Activated CD4-positive, alpha-beta memory T cell treated with anti-CD3 and anti-CD28 coated beads for 36 hours (primary cell): ENCODE measurements at places on chromosomes 3 and 15.

DNA sequence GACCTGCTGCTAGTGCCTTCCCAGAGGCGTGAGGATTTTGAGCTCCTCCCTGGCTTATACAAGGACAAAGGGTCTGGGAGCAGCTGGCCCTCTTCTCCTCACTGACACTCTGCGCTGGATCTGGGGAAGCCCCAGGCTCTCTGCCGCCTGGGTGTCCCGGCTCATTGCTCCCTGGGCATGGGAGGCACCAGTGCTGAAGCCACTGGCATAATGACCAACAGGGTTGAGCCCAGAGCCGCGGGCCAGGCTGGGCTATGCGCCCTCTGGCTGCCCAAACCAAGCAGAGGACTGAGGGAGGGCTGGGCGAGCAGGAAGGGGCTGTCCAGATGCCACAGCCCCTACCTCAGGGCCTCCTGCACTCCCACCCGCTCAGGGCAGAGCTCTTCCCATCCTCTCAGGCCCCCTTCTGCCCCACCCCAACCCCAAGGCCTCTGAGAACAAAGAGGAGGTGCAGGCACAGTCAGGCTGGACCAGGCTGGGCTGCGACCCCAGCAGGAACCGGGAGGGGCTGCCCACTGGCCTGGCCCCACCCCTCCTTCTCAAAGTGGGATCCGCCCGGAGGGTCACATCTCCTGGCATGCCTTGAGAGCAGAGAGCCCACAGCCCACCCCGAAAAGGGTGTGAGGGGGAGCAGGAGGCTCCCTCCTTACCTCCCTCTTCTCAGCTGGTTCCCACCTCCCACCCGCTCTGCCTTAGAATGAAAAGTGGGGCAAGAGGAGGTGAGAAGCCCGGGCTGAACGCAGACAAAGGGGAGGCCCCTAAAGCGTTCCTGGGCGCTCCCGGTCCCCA, 1.6 kb downstream of the LINGO1 start:
- H3K27me3 ChIP-seq, result peaks cover 27% of the 10 kb centered on the region
- DNase-seq, result no peak
- peaks cover 8% of the 10 kb centered on the region for H3K4me1 ChIP-seq
- no peaks in the 10 kb centered on the region for H3K36me3 ChIP-seq
- no peak overlapping the region for H3K27ac ChIP-seq

DNA sequence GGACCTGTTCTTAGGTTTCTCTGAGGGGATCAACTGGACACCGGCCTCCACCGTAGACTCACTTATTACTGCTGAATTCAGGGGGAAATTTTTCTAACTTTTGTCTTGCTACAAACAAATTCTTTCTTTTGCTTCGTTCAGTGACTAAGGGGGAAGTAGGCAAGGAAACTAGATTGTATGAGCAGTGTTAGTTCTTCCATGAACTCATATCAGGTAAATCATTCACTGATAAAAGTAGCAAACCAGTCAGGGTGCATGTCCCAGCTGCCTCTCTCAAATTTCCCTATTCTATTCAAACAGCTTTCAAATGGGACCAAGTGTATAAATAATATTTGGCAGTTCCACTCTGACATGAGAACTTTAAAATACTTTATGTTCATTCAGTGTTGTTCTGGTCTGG, 7.3 kb upstream of the CCDC13 start:
- no peak overlapping the region for H3K27ac ChIP-seq
- H3K27me3 ChIP-seq, result no peaks in the 10 kb centered on the region
- no peak for DNase-seq
- no peaks in the 10 kb centered on the region for H3K4me1 ChIP-seq
- H3K4me3 ChIP-seq, result no peak overlapping the region

GRCh38 chr15:42544853-42545629, 3.6 kb downstream of the LRRC57 start:
- H3K27ac ChIP-seq, result no peak overlapping the region

DNA sequence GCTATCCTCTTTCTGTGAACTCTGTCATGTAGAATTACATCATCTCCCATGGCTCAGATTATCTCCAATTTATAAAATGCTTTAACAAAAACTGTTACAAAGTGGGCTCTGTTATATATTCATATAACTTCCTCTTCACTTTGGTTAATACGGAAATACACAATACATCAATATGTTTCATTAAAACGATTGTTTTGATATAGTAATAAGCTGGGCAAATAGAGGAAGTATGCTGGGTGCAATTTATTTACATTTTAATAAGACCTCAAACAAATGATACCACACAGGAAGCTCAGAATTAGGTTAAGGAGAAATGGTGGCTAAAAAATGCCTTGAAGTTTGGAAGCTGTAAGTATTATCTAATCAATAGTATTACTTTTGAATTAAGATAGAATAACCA, 331.0 kb downstream of the ZBTB20 start:
- H3K4me1 ChIP-seq, result peaks cover 5% of the 10 kb centered on the region
- DNase-seq, result no peak

- H3K4me3 ChIP-seq, result no peak overlapping the region
- DNase-seq, result no peak
- H3K4me1 ChIP-seq, result peaks cover 4% of the 10 kb centered on the region
Observed at GRCh38 chr3:155080692-155081091, 573 bp downstream of the MME start.
